Suppressor macrophage (primary cell): ENCODE measurements at places on chromosomes 3 and 15.

GRCh38 chr3:136120373-136121348, 75.5 kb downstream of the MSL2 start:
- no peak for DNase-seq

- DNase-seq, result peak; percentile 32
Measured at GRCh38 chr3:188759336-188760005, 412.3 kb upstream of the TPRG1 start.

- no peak for DNase-seq
Measured at GRCh38 chr3:194312743-194313281, 38.3 kb downstream of the CPN2 start.

GRCh38 chr3:59820352-59820934, 770.6 kb upstream of the CFAP20DC start:
- DNase-seq, result no peak

- peak; percentile 24 for DNase-seq
Measured at GRCh38 chr15:99073008-99073717, 31.7 kb upstream of the SYNM start.

DNA sequence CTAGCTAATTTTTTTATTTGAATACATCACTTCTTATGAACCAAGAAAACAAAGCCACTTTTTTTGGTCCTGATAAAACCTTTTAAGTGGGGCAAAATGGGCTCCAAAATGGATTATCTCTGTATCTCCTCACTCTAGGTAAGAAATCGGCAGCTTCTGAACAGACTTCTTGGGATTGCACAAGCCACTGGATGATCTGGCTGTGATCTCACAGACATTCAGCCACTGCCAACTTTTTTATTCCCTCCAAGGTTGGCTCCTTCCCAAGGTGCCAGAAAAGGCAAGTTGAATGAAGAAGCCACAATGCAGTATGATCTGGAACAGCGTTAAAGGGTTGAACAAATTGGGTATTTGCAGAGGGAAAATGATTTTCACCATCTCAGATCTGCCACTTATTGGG, 73.2 kb downstream of the PRICKLE2 start:
- no peak for DNase-seq

DNA sequence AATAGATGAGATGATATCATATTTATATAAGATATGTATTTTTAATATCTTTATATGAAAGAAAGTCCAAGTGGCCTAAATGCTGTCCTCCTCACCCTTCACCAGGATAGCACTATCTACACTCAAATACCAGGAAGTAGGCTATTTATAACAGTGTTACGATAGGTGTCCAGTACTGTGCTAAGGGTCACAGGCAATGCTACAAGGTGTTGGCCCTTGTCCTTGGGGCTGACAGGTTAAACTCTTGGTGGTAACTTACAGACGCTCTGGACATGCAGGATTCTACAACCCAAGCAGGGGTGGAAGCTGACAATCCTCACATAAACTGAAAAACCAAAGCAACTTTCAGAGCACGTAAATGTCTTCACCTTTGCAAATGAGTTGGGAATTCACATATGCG, 22.3 kb downstream of the NCEH1 start:
- no peak for DNase-seq
